ENCODE measurements at places on chromosomes 1 and 21. TPM values are rescaled to one million over a fixed set of nuclear protein-coding genes. Genes with fewer than 3 reads are reported as not detected.

The NR1I3 gene
- total RNA-seq, result not detected

The BGLAP gene
- total RNA-seq, result 2.1 TPM

The THEMIS2 gene
- total RNA-seq, result 14.2 TPM

The TNNT2 gene
- total RNA-seq, result not detected

The OR6N1 gene
- not detected for total RNA-seq

The DIRAS3 gene
- not detected for total RNA-seq

The C1orf105 gene
- total RNA-seq, result not detected

The LCK gene
- 179 TPM for total RNA-seq

The RYR2 gene
- 0.05 TPM for total RNA-seq

The PLEKHN1 gene
- total RNA-seq, result 1.4 TPM

The PAFAH2 gene
- 7.9 TPM for total RNA-seq

The SH3D21 gene
- total RNA-seq, result 26.2 TPM

The NOTCH2 gene
- total RNA-seq, result 41.9 TPM

The LYPD8 gene
- not detected for total RNA-seq

The CENPL gene
- 27.2 TPM for total RNA-seq

The TTC4 gene
- total RNA-seq, result 36.1 TPM

The FALEC gene
- not detected for total RNA-seq

The RGS1 gene
- 12.0 TPM for total RNA-seq

The LRRC39 gene
- total RNA-seq, result 0.32 TPM

The KRTAP12-2 gene
- total RNA-seq, result not detected

Measured in activated CD4-positive, alpha-beta T cell treated with anti-CD3 and anti-CD28 coated beads for 36 hours (primary cell).